Stromal cell of bone marrow (primary cell): ENCODE measurements at places on chromosomes 12 and 14.

DNA sequence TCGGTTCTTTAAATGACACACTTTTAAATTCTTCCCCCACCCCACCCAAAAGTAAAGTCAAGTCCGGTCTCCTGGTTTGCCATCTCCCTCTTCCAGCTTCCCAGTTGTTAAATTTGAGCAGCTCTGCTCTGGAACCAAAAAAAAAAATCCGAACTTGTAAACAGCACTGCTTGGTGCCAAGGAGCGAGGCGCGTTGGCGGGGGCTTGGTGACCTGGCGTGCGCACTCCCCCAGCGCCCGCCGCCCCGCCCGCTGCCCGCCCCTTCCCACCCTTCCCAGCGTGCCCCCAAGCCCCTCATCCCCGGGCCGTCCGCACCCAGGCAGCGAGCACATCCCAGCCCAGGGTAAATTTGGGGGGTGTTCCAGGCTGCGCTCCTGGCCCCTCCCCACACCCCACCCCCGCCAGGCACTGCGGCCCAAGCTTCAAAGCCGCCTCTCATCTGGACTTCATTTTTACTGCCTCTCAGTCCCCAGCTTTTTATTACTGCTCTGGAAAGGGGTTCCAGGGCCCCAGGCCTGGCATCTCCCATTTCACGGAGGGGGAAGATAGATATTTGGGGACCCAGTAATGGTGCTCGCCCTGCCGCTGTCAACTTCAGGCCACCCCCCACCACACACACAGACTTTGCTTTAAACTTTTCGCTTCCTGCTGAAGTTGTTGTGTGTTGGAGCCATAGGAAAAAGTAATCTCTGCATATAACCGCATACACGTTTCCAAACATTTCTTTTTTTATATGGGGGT, 11.7 kb upstream of the ITGB7 start:
- DNase-seq = no peak

DNA sequence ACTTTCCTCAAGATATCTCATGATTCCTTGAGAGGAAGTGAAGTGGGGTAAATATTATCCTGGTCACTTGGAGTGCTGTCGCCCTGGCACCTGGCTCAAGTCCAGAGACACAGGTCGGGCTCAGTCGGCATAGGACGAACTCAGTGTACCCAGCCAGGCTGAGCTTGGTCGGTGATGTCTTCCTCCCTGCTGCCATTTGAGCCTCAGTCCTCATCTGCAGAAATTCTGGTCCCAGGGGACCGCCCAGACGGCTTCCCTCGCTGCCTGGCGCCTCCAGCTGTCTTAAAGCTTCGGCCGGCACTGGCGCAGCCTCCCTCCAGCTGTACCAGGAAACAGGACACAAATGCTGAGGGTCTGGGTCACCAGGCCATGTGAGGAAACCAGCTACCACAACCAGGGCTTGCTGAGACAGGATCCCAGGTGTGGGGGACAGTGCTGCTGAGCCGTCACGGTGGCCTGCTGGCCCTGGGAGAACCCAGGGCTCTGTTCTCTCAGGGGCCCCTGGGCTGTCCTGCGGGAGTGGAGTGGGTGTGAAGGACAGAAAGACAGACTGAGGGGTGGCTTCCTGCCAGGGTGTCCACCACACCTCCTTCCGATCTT, 5.0 kb upstream of the KLC1 start:
- no peak for DNase-seq

- no peak for DNase-seq
Measured at GRCh38 chr14:24908592-24909236, 141.2 kb downstream of the STXBP6 start.

GRCh38 chr12:6192604-6193380, 7.4 kb upstream of the CD9 start:
- DNase-seq = no peak

- DNase-seq = peak; percentile 80
Measured at GRCh38 chr12:25386831-25387731, 136.4 kb upstream of the KRAS start.

GRCh38 chr14:53943751-53944083, 12.9 kb downstream of the BMP4 start:
- no peak for DNase-seq

DNA sequence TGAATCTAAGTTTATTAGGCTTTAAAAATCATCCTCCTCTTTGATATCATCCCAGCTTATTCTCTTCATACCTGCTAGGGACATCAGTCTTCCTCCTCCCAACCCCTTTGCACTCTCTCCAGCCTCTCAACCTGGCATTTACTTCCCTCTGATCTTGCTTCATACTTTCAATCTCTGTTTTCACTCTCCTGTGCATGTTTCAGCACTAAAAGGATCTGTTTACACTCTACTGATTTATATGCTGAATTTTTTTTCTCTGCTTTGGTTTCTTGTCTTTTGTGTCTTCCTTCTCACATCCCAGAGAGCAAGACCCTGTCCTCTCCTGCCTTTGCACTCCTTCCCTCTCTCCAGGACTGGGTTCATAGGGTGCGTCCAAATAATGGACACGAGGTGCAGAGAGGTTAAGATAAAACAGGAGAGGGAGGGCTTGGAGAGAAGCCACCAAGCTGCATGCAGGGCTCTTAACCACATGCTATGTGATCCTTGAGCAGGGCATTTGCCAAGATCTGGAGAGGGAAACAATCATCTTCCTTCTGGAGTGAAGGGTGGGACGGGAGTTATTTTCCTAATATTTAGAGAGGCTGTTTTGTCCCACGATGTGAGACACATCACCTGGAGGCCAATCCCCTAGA, 3.0 kb upstream of the CISTR start:
- no peak for DNase-seq

DNA sequence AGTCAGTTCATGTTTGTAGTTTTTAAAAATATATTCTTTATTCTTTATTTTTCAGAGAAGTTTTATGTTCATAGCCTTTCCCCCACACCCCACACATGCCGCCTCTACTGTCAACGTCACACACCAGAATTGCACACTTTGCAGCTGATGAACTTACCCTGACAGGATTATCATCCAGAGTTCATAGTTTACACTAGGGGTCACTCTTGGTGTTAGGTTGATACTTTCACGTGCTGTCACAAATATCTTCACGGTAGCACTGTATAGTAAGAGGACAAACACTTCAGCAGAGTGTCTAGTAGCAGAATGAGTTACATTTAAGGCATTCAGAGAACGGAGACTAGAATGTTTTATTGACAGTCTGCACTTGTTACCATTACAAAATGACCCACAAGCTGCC, 5.1 kb downstream of the DPPA3 start:
- DNase-seq = peak; percentile 6

DNA sequence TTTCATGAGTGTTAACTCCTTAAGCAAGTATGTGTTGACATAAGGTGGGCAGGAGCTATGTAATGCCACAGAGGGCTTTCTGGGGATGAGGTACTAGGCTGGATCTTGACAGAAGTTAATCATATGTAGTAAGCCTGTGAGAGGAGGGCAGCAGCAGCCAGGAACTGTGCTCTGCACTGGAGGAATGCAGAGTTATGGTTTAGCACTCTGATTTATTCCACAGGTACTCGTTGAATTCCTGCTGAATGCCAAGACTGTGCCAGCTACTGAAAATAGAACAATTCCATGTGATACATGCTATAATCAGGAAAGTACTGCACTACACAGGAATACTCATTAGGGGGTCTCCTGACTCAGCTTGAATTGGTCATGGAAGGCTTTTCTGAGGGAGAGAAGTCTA, 58.7 kb downstream of the SUSD6 start:
- no peak for DNase-seq

GRCh38 chr12:105562199-105562971, 231.9 kb downstream of the C12orf75 start:
- DNase-seq = peak; percentile 40

DNA sequence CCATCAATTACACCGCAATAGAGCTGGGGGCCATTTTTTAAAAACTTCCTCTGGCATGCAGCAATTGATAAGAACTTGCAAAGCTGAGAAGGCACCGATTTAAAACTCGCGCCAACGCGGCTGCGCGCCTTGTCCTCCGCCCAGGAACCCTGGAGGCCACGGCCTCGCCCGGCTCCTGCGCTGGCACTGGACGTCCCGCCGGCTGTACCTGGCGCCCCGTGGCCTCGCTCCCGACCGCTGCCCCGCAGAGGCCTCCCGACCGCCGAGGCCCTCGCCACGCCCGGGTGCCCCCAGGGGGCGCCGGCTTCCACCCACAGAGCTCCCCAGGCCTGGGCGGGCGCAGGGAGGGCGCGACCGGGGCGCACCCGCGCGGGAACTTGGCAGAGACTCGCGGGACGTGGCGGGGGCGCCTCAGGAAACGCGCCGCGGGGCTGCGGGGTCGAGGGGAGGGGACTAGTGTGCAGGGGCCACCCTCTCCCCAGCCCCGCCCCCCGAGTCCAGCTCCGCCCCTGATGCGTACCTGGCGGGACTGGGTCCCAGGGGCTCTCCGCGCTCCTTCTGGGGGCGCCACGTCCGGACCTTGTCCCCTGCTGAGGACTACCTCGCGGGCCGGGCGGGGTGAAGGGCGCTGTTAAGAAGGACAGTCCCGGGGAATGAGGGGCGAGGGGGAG, 65.7 kb downstream of the TNFAIP2 start:
- no peak for DNase-seq

- no peak for DNase-seq
Measured at GRCh38 chr12:65720136-65721130, 103.8 kb upstream of the HMGA2 start.

DNA sequence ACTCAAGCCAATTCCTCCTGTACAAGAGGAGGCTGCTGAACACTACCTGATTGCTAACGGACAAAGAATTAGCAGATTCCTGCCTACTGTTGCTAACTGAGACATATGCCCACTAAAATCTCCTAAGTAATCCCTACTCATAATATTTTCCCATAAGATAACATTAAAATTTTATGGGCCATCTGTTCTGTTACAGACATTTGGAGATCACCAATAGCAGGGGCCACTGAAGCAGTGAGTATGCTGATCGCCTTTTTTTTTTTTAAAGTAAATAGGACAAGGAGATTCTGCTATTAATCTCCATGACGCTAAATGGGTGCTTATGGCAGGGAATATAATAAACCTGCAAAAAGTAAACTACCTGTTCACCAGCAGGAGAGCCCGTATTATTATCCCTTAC, 292.9 kb downstream of the MED13L start:
- DNase-seq = no peak

GRCh38 chr12:110907583-110907982, 12.8 kb downstream of the MYL2 start:
- DNase-seq = no peak

DNA sequence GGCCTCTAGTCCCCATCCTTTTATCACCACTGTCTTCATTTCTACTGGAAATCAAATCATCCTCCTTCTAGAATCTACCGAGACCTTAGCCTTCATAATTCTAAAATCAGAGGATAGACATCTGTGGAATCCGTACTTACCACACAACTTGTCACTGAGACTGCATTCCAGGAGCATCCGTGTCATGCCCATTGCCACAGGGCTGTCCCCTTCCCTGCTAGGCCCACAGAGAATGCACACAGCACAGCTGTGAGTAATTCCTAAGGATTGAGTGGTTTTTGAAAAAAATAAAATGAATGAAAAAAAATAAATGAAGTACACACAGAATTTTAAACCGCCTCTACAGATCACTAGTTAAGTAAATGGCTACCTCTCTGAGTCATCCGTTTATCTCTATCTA, 21.0 kb upstream of the MAGOHB start:
- DNase-seq = no peak

GRCh38 chr12:68477261-68477772, 133.4 kb upstream of the RAP1B start:
- DNase-seq = no peak

DNA sequence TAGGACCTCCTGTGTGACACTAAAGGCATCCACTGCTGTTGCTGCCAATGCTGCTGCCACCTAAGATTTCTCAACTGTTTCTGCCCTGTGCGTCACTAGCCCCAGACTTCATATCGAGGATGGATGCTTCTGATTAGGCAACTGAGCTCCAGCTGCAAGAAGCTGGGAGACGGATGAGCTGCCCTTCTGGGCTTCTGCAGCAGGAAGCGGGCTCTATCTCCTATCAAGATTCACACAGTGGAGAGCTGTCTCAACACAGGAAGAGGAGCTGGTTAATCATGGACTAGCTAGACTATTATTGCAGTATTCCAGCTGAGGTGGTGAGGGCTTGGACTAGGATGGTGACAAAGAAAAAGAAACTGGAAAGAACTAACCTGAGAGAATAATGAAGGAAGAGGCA, 59.2 kb upstream of the PELI2 start:
- no peak for DNase-seq

DNA sequence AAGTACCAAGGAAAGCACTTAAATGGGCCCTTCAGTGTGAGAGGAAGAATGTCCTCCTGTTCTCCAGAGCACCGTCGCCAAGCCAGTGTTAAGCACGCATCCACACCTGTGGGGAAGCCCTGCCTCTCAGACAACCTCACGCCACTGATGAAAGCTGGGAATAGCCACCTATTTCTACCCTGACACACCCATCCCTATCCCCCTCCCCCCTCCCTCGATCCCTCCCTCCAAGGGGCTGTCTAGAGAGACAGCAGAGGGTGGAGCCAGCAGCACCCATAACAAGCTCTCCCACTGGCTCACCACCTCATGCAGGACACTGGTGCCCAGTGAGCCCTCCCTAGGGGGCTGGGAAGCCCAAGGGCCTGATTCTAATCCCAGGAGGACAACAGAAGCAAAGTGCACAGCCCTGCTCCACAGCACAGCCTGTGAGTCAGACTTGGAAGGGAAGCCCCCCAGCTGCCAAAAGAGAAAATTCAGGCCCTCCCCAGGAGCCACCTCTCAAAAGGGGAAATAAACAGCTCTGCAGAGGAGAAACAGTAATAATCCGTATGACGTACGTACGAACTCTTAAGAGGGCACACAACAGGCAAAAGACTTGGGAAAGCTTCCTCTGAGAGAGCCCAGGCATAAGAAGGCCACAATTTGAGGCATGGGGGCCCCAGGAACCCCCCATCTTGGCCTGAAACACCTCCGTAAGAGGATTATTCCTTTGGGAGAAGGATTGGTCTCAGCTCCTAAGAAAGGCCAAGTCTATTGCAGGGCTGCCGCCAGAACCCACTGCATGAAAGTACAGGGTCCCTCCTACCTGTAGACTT, 7.8 kb downstream of the PITPNM2 start:
- DNase-seq = no peak

DNA sequence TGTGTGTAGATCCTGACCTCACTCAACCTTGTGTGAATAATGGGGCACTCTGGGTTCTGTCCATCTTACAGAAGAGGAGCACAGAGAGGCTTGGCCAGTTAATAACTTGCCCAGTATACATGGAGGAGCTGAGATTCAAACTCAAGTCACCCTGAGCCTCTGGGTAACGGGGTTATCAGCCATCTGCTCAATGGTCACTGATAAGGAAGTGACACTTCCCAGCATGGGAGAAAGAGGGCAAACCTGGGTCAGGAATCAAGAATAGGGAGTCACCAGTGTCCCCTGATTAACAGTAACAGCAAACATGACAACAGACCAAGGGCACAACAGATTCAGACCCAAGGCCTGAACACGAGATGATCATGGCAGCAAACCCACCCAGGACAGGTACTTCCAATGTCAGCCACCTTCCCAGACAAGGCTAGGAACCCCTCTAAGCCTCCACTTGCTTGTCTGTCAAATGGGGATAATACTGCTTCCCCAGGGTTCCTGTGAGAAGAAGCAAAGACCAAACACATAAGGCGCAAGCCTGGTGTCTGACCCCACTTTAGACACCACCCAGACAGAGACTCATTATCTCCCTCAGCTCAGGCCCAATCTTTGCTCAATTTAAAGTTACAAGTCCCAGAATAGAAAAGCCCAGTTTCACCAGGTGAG, 3.6 kb downstream of the CCDC85C start:
- DNase-seq = no peak
